RWPE1 (cell line): ENCODE measurements at places on chromosomes 11 and 22.

- DNase-seq: no peak
Observed at GRCh38 chr11:92657226-92657625, 312.2 kb upstream of the MTNR1B start.

GRCh38 chr11:101470881-101471520 lies 112.8 kb downstream of the TRPC6 start:
- DNase-seq: no peak

GRCh38 chr11:65159012-65159411 lies 11.0 kb upstream of the SPDYC start:
- DNase-seq: no peak

DNA sequence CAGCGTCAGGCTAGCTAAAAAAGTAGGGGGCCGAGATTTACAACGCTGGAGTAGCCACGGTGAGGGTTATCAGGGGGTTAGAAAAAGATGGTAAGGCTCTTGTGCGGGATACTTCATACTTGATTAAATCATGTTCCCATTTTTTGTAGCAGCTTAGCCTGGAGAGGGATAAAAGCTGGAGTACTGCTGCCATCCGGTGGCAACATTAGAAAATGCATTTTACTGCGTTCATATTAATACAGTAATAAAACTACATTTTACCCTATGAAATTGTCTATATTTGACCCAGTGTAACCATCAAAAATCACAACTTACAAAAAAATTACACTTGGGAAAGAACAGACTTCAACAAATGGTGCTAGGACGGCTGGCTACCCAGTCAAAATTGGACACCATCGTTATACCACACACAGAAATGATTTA lies 17.3 kb downstream of the RPUSD4 start:
- DNase-seq: peak; percentile 66

DNA sequence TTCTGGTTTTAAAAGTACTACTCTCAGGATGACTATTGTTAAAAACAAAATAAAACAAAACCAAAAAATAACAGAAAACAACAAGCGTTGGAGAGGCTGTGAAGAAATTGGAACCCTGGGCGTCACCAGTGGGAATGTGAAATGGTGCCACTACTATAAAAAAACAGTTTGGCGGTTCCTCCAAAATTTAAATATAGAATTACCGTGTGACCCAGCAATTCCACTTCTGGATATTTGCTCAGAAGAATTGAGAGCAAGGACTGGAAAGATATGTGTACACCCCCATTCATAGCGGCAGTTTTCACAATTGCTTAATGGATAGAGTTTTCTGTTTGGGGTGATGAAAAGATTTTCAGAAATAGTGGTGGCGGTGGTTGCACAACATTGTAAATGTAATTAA lies 8.6 kb downstream of the APOA4 start:
- DNase-seq: no peak

GRCh38 chr11:12189543-12190235 lies 79.3 kb downstream of the MICAL2 start:
- DNase-seq: peak; percentile 98

DNA sequence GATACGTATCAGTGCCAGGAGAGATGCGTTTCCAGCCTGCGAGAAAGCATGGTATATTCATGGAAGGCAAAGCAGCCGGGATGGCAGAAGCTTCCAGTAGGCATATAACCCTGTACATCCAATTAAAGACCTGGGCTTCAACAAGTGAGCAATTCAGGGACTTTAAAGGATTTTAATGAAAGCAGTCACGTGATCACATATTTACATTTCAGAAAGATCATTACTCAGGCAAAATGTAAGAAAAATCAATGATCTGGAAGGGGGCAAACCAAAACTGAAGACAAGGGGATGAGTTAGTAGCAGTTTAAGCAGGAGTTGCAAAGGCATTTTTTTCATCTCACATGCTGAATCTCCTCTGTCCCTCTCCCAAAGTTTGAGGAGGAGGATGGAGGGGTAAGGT lies 7.8 kb downstream of the CDON start:
- no peak for DNase-seq

DNA sequence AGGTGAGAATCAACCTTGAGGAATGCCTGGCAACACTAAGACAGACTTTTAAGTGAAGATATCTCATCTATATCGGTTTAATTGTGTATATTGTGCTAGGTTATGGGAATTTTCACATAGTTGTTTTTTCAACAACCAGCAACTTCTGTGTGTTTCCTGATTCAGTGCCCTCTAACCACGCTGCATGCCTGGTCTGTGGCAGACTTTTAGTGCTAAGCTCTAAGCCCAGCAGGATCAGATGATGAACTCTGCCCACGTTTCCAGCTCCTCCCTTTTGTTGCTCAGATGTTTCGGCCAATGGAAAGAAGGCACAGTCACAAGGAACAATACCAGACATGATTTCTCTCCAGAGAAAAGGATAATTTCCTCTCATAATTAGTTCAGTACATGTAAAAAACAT lies 1.4 kb upstream of the VWA5A start:
- no peak for DNase-seq

DNA sequence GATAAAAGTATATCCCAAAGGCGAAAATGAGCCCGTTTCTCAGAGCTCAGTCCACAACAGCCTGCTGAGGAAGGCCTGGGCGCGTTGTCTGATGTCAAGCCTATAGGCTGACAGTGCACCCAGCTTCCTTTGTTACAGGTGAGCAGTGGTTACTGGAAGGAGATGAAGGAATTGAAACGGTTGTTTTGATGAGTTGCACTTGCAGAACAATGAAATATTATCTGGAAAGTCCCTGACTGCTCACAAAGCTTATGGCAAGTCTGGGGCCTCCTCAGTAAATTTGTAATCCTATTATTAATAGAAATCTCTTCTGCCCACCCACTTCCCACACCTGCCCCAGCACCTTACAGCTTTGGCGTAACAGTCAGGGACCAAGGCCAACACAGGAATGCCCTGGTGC lies 77.8 kb downstream of the C11orf91 start:
- DNase-seq: no peak

DNA sequence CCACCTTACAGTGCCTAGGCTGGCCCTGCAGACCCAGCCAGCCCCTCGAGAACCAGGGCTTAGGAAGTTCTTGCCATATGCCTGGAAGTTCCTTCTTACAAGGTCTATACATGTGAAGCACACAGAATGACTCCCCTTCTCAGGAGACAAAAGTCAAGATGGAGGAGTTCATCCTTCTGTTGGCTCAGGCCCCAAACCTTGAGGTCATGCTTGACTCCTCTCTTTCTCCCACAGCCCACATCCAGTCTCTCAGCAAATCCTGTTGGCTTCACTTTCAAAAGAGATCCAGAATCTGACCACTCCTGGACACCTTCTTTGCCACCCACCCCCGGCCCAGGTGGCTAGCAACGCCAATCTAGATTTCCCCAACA lies 1.7 kb upstream of the CD248 start:
- DNase-seq: no peak

GRCh38 chr11:120774591-120775386 lies 249.1 kb upstream of the TBCEL start:
- DNase-seq: no peak
